ENCODE measurements at places on chromosomes 3 and 15.

DNA sequence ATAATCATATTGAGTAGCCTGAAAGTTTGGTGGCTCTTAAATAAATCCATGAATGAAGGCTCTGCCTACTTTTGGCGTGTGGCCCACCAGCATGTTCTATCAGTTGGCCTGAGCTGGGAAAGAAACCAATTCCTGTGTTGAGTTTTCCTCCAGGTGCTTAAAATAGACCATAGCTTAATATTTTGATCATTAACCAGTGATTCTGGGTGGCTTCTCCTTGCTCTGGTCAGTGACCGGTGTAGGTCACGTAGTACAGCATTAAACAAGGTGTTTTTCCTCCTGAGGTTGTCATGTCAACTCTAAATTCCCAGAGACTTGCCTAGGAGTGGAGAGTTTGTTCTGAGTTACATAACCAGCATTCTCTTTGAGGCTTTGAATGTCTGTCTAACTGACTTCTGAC lies 1.3 kb downstream of the HHLA2 start:
- no peak for DNase-seq

GRCh38 chr3:84974347-84974746 lies 15.6 kb downstream of the CADM2 start:
- no peak for DNase-seq

DNA sequence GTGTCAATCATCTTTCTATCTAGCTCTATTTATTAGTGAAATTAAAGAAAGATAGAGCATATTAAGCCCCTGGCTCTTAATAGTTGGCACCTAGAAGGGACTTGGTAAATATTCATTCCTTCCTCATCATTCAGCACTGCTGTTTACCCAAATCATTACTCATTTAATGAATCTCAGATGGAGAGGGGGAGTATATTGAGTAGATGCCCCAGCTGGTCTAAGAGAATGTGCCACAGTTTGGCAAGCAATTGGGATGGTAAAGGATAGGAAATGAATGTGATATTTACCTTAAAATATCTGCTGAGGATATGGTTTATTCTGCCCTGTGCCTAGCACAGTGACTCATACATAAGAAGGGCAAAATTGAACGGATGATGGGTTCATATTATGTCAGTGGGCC lies 6.0 kb downstream of the IL1RAP start:
- DNase-seq, result no peak

- DNase-seq, result no peak
Measured at GRCh38 chr3:151204530-151205402, 1.8 kb upstream of the GPR171 start.

- DNase-seq, result no peak
Measured at GRCh38 chr15:66704019-66704802, 2.2 kb downstream of the SMAD6 start.

- no peak for DNase-seq
Measured at GRCh38 chr3:78912687-78913086, 855.1 kb downstream of the ROBO1 start.

- DNase-seq, result no peak
Measured at GRCh38 chr3:15041950-15042349, 23.2 kb downstream of the MRPS25 start.

GRCh38 chr3:4776399-4776979 lies 202.7 kb upstream of the BHLHE40 start:
- no peak for DNase-seq

DNA sequence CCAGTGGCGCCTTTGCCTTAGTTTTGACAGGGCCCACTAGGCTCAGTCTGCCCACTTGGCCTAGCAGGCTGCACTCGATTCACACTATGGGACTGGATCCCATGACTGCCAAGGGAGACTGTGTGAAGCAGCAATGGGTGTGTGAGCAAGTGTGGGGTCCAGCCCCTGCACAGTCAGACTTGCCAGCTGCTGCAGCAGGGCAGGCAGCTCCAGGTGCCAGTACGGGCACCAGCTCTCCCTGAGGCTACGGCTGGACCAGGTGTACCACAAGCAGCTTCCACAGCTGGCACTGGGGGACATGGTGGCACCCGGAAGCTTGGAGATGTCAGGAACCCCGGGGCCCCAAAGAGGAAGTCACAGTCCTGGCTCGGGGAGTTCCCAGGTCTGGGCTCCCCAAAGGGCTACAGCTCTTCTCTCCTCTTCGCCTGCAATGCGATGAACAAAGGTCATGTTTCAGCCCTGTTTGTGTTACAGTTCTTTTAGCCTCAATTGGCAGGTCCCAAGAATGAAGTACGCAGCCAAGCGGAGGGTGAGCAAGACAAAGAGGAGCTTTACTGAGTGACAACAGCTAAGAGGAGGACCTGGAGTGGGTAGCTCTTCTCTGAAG lies 67.1 kb downstream of the PIK3CB start:
- no peak for DNase-seq

GRCh38 chr15:89623165-89623564 lies 32.1 kb downstream of the KIF7 start:
- DNase-seq, result no peak

- no peak for DNase-seq
Measured at GRCh38 chr15:39878406-39878785, 41.7 kb downstream of the GPR176 start.

- peak; percentile 49 for DNase-seq
Measured at GRCh38 chr15:83046558-83047127, 20.4 kb downstream of the BTBD1 start.

DNA sequence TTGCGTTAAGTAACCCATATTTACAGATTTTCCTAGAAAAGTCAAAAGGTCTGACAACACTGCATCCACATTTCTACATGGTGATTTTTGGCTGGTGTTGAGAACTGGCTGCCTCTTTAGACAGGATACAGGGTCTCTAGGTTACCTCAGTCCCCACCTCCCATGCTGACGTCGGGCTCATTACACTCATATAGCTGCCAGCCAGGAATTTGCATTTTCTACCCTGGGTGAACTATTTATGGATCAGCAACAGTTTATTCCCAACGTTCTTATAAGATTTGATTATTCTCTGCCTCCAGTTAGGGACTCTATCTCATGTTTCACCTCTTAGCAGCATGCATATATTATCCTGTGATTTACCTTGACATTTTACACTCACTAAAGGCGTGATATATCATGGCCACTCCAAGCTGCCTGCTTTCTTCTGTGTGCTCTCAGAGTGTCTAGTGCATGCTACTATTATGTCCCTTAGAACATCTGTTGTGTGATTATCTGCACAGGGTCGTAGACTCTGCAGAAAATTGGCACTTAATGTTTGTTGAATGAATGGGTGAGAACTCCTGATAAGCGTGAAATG lies 49.0 kb downstream of the CLDN11 start:
- DNase-seq, result no peak

DNA sequence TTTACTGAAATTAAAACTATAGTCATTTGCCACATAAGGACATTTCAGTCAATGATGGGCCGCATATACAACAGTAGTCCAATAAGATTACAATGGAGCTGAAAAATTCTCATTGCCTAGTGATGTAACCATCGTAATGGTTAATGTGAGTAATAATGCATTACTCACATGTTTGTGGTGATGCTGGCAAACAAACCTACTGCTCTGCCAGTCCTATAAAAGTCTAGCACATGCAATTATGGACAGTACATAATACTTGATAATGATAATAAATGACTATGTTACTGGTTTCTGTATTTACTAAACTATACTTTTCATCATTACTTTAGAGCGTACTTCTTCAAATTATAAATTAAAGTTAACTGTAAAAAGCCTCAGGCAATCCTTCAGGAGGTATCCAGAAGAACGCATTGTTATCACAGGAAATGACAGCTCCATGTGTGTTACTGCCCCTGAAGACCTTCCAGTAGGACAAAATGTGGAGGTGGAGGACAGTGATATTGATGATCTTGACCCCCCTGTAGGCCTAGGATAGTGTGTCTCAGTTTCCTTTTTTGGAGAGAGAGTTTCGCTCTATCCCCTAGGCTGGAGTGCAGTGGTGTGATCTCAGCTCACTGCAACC lies 102.7 kb downstream of the ATP1B3 start:
- peak; percentile 55 for DNase-seq

DNA sequence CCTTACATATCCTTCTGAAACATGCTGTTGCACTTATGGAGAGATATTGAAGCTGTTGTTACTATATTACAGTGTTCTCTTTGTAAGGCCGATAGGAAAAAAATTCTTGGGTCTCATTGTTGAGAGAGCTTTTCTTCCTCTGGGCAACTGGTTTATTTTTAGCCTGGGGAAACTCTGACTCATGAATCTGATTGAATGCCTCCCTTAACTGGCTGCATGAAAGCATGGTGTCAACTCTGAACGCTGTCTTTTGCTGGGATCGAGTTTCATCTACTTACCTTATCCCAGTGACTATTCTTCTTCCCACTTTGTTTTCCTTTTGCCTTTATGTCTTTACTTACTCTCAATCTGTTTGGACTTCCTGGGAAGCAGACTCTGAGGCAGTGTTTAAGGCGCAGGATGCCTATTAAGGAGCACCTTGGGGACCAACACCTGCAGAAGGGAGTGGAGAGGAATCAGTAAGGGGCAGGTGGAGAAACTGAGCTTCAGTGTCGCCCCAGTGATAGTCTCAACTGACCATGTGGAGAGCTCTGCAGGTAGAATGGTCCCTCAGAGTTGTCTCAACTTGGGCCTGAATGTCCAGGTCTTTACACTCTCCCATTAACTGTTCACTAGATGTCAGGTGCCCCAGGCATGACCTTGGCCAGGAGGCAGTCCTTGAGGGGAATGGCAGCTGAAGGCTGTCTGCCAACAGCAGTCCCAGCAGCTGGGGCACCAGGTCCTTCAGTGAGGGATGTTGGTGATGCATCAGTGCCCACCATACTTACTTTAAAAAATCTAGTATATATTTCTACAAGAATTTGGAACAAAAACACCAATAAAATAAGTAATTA lies 88.9 kb upstream of the CCNL1 start:
- peak; percentile 89 for DNase-seq

GRCh38 chr3:33940149-33940548 lies 141.7 kb downstream of the PDCD6IP start:
- DNase-seq, result no peak

DNA sequence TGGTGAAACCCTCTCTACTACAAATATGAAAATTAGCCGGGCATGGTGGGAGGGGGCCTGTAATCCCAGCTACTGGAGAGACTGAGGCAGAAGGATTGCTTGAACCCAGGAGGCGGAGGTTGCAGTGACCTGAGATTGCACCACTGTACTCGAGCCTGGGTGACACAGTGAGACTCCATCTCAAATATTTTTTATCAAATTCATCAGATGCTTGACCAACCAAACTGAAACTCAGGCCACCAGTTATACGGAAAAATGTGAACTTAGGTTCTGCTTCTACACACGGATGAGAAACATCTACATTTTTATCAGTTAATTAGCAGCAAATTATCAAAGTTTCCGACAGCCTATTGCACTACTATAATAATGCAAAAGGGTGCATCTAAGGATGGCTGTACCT lies 4.8 kb downstream of the ARF4 start:
- no peak for DNase-seq

- DNase-seq, result no peak
Measured at GRCh38 chr15:20376872-20377271, 164.7 kb downstream of the GOLGA6L6 start.

DNA sequence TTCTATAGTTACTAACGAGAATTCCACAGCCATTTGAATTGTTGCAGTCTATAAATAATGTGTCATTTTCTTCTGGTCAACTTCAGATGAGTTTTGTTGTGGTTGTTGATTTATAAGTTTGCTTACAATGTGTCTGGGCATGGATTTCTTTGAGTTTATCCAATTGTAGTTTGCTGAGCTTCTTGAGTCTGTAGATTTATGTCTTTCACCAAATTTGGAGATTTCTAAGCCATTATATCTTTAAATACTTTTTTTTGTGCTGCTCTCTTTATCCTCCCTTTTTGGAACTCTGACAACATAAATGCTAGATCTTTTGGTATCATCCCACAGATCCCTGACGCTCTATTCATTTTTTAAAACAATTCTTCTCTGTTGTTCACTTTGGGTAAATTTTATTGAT lies 63.2 kb upstream of the NDUFB4 start:
- DNase-seq, result no peak

DNA sequence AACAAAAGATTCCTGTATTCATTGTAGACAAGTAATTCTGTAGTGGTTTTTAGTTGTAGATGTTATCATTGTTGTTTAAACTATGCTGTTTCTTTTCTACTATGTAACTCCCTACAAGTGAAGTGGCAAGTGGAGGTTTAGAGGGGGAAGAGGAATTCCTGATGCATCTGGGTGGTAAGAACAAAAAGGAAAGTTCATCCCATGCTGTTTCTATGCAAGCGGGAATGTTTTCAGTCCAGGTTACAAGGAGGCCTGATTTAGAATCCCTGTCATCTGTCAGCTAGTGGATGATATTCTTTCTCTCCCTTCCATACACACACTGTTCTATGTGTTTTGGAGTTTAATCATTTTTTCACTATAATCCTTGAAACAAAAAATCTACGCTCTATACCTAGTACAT lies 67.4 kb downstream of the IMPG2 start:
- DNase-seq, result no peak

- DNase-seq, result no peak
Measured at GRCh38 chr15:68798346-68799094, 22.2 kb downstream of the ANP32A start.

DNA sequence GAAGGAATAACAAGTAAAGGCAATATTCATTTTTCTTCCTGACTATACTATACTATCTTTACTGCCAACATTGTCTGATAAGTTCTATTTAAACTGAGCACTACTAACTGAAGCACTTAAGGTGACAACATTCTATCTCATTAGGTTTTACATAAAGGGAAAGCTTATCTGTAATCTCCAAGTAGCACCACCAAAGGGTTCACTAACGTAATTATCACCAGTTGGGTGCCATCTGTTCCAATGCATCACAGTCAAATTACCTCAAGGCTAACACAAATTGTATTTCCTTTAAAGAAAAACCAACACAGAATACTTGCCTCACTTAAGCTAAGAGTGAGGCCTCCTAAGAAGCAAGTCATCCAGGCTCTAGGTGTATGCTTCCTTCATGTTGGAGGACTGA lies 453.8 kb downstream of the RAP2B start:
- no peak for DNase-seq

DNA sequence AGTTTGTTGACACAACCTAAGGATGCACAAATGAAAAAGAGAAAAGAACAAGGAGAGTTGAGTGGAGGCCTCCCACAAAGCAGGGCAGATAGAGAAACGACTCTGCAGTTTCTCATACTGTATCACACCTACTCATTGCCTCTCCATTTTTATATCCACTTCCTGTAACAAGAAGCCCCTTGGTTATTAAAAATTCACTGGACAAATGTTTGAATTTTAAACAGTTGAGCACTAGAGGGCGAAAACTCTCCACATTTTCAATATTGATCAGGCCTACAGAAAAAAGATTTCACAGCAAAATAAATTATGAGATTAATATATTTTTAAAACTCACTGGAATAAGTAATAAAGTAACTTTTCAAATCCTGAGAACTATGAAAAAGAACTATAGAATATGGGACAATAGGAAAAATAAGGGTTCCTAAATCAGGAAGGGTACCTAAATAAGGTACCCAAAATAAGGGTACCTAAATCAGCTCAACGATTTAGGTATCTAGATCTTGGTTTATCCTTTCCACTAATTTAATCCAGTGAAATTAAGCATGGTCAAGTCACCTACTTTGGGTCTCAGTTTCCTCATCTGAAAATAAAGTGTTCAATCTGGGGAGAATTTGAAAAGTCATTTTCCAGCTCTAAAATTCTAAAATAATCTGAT lies 47.0 kb upstream of the PPIB start:
- peak; percentile 30 for DNase-seq

GRCh38 chr3:108879915-108880314 lies 57.3 kb downstream of the TRAT1 start:
- DNase-seq, result no peak
